ELR (cell line): ENCODE measurements at places on chromosomes 7 and 10.

DNA sequence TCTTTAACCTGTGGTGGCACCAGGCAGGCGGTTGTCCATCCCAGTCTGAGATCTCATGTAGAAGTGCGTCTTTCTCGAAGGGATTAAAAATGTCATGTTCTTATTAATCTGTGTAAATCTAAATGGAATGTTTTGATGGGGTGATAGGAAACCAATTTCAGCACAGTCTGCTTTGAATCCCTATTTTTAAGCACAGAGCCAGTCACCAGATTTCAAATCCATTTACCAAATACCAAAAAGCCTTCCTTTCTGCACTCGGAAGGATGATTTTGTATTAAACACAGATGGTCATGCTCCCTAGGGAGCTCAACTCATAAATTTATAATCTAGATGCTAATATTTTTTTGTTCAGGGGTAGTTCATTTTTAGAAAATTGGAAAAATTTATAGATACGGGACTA is 160.6 kb upstream of the AOAH start:
- no peak for DNase-seq

GRCh38 chr10:129871966-129872365 is 92.1 kb downstream of the EBF3 start:
- DNase-seq: no peak

DNA sequence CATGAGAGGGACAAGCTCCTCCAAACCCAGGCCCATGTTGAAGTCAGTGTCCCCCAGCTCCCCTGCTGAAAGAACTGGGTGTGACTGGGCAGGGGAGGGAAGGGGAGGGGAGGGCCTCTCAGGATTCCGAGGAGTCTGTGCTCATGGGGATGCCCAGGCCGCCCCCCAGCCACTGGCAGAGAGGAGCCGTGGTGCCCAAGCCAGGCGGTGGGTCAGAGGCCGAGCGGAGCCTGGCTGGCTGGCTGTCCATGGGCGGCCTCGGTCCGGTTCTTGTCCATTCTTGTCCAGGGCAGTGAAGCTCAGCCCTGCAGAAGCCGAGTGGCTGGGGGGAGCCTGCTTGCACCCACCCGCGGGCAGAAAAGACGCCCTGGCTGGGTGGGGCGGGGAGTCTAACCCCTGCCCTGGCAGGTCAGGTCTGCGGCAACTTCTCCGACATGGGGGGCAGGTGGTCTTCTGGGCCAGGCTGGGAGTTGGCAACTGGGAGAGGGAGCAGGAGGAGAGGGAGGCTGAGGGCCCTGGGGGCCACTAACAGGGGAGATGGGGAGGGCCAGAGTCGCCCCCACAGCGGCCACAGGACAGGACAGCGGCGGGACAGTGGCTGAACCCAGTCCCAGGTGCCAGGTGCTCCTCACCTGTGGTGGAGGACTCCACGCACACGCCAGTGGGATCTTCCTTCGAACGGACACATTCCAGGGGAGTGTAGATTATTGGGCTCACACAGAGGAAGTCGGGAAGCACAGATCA is 54.1 kb downstream of the FOXL3 start:
- DNase-seq: no peak

DNA sequence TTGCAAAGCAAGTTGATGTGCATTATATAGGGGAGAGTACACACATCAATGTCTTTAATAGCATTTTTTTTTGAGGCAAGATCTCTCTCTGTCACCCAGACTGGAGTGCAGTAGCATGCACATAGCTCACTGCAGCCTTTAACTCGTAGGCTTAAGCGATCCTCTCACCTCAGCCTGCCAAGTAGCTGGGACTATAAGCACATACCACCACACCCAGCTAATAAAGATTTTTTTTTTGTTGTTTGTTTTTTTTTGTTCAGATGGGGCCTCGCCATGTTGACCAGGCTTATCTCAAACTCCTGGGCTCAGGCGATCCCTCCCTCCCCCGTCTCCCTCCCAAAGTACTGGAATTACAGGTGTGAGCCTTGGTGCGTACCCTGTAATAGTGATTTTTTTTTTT is 1.5 kb downstream of the UMAD1 start:
- no peak for DNase-seq

- DNase-seq: no peak
Observed at GRCh38 chr7:101250324-101250723, 5.4 kb upstream of the FIS1 start.

GRCh38 chr10:74137992-74138391 is 12.6 kb downstream of the AP3M1 start:
- DNase-seq: no peak

DNA sequence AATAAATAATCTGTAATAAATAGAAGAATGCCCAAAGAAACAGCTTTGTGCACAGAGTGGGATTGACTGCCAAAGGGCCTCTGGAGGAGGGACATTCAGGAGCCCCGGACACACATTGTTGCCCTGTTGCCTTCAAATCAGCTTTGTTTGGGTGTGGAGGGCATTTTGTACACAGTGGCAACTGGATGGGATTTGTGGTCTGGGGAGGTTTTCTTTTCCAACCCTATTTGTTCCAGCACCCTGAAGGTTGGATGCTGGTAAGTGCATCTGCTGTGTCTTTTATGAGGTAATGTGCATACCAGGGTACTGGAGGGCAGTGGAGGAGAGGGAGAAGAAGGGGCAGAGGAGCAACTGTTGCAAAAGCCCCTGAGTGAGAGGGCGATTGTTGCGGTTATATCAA is 6.3 kb downstream of the LRMDA start:
- DNase-seq: no peak

- DNase-seq: no peak
Observed at GRCh38 chr7:104967088-104967487, 46.9 kb upstream of the KMT2E start.

GRCh38 chr10:107013258-107014006 is 151.1 kb downstream of the SORCS1 start:
- DNase-seq: no peak

DNA sequence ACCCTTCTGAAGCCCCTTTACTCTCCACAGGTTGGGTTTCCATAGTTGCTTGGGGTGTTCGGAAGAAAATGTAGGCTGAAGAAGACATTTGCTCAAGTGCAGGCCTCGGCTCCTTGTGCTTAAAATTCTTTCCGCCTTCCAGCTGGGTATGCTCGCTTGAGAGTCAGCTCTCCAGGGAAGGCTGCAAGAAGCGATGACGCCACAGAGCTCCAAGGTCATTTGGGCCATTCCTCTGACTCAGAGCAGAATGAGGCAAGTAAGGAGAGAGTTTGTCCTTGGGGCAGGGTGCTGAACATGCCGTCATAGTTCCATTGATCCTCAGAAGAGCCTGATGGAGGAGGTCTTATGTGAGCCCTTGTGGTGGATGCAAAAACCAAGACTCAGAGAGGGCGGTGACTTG is 27.4 kb upstream of the HSPA12A start:
- DNase-seq: peak; percentile 58

DNA sequence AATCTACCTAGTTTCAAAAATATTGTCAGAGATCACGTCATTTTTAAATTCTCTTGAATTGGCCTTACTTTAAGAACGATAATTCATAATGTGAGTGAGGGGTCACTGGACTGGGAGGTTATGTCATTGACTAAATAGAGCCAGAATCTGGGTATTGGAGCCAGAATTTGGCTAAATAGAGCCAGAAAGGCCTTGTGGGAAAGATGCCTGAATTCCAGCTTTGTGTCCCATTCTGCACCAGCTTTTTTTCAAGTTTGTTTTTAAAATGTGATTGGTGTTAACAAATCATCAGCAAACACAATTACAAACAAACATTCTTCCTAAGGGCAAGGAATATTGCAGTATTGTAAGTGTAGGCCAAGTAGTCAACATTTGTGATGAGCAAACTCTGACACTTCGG is 233.2 kb upstream of the PRKCQ start:
- DNase-seq: no peak

DNA sequence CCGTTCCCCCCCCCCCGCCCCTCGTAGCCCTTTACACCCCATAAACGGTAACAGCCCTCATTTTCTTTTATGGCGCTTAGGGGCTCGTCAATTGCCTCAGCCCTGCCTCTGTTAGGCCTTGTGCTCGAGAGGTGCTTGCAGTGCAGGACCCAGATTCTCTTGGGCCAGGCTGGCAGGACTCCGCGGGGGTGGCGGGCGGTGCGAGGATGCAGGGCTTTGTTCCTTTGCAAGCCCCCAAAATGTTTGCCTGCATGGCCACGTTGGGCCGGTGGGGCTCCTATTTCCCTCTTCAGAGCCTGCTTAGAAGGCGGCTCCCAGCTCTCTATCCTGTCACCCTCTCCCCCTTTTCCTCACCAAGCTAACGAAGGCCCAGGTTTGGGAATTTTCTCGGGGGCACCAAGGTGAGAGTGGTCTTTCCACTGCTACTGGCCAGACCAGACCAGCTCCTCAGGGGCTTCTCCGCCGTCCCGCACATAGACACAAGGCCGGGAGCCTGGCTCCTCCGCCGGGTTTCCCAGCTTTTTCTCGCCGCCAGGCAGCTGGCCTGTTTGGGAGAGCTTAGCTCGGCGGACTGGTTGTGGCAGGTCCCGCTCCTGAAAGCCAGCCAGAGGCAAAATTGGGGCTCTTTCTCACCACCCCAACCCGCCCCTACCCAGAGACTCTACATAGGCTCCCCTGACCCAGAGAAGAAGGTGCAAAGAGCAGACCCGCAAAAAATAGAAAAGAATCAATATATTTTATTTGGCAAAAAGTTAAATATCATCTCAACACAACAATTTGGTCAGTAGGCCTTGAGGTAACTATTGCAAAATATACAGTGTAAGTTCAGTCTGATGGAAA is 3.4 kb downstream of the HOXA9 start:
- no peak for DNase-seq

- DNase-seq: peak; percentile 23
Observed at GRCh38 chr7:73526896-73527821, 5.1 kb upstream of the BAZ1B start.

DNA sequence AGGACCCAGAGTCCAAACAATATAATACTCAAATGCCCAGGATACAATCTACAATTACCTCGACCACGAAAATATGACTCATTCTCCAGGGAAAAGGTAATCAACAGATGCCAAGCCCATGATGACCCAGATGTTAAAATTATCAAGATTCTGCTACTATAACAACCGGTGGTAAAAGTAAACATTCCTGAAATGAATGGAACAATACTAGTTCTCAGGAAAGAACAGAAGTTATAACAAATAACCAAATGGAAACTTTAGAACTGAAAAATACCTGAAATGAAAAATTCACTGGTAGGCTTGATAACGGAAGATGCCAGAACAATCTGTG is 34.1 kb upstream of the GUSB start:
- peak; percentile 57 for DNase-seq

DNA sequence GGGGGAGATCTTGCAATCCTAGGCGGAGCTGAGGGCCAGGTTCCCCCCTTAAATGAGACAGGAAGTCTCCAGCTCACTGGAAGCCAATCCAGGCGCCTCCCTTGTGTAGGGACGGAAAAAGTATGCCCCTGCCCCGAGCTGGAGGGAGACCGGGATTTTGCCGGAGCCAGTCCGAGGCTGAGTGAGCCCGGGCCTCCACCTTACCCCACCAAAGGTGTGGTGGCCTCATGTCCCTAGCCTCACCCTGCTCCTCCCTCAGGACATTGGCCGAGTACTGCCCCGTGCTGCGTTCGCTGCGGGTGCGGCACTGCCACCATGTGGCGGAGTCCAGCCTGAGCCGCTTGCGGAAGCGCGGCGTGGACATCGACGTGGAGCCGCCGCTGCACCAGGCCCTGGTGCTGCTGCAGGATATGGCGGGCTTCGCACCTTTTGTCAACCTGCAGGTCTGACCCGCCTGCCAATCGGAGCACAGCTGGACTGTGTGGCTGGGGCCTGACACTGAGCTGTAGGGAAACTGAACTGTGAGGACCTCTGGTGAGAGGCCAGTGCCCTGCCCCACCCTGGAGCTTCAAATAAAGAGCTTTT is 2.0 kb downstream of the FBXL15 start:
- peak; percentile 81 for DNase-seq

GRCh38 chr10:75367021-75367487 is 34.5 kb downstream of the ZNF503 start:
- no peak for DNase-seq

DNA sequence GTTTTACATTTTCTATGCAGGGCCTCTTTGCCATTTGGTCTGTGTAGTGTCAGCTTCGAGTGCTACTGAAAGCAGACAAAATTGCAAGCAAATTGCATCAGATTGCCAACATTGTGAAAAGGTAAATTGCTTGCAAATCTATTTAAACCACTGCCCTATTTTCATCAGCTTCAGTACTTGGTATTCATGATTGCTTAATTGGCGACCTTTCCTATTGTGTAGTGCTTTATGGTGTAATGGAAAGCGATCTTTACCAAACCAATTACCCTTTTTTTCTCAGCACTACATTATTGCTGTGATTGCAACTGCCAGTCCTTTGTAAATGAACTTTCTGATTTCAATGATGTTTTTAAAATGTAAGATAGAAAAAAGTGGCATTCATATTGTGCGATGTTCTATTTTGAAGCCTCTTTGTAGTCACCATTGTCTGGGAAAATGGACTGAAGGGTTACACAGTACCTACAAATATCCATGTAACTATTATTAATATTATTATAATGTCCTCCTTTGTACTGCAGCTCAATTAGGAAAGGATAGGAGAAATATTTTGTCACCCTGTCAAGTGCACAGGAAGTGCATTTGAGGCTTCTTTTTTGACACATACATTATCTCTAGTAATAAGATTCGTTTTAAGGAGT is 177.7 kb upstream of the SP8 start:
- no peak for DNase-seq

DNA sequence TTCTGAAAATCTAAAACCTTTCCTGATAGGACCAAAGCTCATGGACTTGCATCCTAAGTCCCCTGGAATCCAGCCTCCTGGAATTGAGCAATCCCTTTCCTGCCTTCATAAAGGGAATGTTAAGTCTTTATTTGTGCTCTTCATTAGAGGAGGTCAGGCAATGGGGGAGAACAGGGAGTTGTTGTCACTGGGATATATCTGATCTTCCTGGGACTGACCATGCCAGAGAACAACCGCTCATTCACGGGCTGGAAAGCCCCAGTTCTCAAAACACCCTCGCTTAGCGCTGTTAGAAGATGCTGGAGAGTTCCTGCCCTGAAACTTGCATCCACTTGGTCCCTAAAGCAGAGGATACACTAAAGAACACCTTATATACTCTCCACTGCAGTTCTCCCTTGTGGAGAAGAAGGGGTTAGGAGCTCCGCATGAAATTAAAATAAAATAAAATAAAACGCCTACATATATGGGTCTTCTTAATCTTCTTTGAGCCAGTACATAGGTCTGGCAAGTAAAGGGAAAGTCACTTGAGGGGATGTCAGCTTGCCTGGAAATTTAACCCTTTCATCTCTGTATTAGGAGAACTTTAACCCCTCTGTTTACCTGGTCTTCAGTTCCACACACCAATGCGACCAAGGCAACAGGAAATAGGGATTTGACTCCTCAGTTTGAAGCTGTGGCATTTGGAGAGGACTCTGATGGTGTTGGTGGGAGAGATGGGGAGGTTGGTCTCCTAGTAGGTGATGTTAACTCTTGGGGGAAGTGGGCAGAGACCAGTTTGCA is 1.2 kb downstream of the SORCS1 start:
- no peak for DNase-seq

- DNase-seq: no peak
Observed at GRCh38 chr7:133139801-133140200, 57.9 kb upstream of the CHCHD3 start.

DNA sequence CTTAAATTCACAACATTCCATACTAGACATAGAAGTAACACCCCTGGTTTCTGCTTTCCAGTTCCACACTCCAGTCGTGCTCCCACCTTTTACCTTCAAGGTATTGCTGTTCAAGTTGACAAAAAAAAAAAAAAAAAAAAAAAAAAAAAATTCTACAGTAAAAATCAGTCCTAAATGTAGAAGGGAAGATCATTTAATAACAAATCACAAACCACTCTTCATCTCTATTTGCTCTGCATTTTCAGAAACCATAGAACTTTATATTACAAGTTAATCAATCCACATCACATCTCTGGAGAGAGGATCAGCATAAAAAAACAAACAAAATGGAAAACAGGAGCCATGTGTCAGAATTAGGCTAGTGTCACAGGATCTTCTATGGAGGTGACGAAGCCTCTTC is 206.3 kb upstream of the KLF14 start:
- DNase-seq: peak; percentile 23
